ENCODE measurements at places on chromosomes 2 and 18. TPM values are rescaled to one million over a fixed set of nuclear protein-coding genes. Genes with fewer than 3 reads are reported as not detected.

NUP35 gene
- total RNA-seq: 22.4 TPM

DNA sequence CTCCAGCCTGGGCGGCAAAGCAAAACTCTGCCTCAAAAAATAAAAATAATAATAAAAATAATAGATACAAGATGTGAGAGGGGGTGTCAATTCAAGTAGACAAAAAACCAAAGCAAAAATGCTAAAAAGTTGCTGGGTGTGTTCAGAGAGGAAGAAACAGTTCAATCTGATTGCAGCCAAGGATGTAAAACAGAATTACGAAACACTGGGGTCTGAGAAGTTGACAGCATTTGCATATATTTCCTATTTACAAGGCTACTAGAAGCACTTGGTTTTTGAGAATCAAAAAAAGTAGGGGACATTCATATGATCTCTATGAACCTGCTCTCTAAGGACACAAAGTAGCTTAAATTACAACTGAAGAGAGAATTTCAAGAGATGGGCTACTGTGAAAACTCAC, 7.6 kb downstream of the TRIP12 start:
- no peak for DNase-seq

- DNase-seq: no peak
Measured at GRCh38 chr2:188065386-188065785, 226.3 kb upstream of the GULP1 start.

SETBP1 gene
- total RNA-seq: 25.6 TPM

TBR1 gene
- not detected for total RNA-seq

DNA sequence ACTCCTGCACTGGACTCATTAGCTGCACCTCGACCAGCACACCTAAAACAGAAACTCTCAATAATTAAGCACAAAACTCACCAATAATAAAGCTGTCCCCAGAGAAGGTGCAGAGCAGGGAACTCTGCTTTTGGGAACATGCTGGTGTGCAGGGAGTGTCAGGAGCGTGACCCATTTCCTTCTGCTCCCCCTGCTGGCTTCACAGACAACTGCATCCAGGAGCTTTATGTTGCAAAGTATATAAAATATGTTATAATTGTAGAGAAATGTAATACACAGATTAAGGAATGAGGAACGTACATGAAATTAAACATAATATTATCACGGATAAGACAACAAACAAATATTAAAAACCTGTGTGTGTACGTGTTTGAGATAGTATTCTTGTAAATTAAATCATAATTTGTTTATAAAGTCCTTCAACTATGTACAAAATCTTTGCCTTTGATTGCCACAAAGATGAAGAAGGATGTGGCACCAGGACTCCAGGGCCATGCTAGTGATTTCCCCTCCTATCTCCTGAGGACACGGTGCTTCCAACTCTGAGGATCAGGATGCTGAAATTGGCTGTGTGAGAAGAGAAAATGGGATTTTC, 68.6 kb upstream of the MAL start:
- DNase-seq: no peak

Data from suprapubic skin (tissue), 4 donors.